ENCODE measurements at places on chromosomes 4 and X.

DNA sequence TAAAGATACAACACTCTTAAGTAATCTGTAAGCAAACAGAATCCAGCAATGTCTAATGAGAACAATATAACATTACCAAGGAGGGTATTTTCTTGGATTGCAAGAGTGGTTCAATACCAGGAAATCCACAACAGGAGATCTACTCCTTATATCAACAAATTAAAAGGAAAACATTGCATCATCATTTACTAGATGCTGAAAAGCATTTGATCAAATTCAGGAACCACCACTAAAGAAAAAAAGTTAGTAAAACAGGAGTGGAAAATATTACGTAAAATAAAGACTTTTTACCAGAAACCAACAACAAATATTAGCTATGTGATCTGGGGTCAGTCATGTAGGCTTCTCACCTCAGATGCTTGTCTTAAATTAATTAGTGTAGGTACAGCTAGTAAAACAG lies 66.8 kb upstream of the MAB21L2 start:
- no peak for DNase-seq

DNA sequence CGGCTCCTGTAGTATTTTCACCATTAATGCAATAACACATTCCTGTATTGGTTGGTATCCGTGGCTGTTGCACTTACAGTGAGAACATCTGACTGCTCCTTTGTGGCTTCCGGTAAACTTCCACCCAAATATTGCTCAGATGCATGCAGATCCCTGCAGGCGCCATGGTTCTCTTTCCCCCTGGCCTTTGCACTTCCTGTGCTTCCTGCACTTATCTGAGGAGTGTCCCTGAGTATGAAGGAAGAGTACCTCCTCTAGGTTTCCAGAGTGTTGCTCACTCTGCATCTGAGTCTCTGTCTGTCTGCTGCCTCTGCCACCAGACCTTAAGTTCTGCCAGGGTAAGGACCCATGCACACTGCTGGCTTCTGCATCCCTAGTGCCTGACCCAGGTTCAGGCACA lies 117.2 kb upstream of the SLC34A2 start:
- no peak for DNase-seq

GRCh38 chr4:2359591-2360395 lies 58.7 kb downstream of the ZFYVE28 start:
- DNase-seq: no peak

- DNase-seq: no peak
Observed at GRCh38 chrX:48927123-48927522, 8.3 kb upstream of the PIM2 start.

GRCh38 chr4:115121351-115122043 lies 8.1 kb upstream of the NDST4 start:
- DNase-seq: no peak

DNA sequence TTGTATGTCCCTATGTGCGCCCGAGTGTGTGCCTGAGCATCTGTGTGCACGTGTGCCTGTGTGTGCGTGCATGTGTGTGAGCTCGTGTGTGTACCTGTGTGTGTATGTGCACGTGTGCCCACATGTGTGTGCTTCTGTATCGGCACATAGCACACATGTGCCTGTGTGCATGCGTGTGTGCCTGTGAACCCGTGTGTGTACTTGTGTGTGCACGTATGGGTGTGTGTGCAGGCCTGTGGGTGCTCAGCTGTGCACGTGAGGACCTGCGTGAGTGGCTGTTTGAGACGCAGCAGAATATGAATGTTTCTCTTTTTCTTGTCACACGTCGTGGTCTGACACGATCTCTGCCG lies 4.3 kb downstream of the AKAP17A start:
- no peak for DNase-seq

GRCh38 chr4:109699553-109700225 lies 3.6 kb downstream of the CASP6 start:
- DNase-seq: no peak

DNA sequence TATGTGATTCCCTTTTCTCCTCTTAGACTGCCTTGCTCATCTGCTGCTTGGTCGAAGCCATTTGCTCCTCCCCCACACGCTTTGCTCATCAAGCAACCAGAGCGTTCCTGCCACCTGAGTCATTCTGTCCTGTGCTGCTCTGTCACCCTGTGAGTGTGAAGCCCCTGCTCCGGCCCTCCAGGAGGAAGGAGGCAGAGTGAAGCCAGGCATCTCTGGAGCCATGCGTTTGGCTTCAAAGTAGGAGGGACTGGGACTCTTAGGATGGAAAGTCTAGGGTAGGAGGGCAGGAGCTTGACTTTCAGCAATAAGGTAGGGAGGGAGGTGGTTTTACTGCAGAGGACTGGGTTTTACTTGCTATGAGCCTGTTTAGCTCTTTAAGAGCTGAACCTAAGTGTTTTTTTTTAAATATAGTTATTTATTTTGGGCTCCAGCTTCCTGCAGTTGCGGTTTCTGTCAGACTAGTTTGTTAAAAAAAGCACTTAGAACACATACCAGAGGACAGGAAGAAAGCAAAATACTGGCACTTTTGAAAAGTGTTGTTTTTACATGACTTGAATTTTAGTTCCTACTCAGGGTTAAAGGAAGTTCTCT lies 63.6 kb downstream of the SPINK2 start:
- no peak for DNase-seq

DNA sequence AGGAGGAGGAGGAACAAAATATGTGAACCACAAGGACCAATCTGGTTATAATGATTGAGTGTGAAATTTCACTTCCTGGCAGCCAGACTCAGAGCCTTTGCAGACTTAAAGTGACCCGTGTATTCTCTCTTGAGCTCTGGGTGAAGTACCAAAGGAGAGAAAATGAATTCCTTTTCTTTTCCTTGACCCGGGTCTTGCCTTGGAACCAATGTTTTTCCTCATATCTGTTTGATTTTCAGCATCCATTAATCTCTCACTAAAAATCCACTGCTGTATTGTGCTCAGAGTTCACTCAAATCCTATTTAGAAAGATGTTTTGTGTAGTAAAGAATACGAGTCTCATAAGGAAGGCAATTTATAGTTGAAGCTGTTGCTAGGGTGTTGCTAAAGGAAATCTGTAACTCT lies 78.3 kb upstream of the C1QTNF7 start:
- DNase-seq: no peak

DNA sequence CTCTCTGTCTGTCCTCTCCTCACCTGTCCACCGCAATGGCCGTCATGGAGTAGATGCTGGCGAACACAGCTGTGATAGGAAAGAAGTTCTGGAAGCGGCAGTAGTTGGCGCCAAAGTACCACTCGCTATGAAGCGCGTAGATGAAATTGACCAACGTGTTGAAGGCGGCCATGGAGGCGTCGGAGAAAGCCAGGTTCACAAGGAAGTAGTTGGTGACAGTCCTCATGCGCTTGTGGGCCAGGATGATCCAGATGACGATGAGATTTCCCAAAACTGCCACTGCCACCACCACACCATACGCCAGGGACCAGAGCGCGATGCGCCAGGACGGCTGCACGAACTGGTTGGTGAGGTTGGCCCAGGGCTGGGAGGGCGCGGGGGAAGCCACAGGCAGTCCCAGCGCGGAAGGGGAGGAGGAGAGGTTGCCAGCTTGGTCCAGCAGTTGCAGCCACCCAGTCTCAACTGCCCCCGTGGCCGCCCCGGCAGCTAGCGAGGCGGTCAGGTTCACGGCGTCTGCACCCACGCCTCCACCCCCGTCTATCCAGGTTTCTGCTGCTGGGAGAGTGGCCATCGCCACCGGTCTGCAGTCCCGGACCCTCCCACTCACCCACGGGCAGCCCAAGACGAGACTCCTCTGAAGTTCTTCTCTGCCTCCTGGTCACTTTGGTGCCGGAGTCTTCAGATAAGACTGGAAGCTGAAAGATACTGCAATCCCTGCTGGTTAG lies 518 bp downstream of the TACR3 start:
- DNase-seq: no peak

DNA sequence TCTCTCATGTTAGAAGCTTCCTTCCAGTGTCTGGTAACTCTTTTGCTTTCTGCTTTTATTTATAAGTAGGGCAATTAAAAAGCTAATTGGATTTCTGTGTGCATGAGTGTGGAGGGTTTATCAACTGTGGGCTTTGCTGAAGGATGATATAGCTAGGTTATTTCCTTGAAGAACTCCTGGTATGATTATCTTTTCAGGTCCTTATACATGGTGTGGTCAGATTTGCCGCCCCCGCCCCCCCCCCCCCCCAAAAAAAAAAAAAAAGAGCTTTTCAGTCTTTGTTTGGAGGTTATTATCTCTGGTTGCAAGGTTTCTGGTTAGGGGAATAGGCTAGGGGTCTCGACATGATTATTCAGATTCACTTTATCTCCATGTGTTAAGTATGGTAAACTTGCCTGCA lies 35.9 kb downstream of the MOB1B start:
- no peak for DNase-seq

GRCh38 chr4:37675587-37676290 lies 10.4 kb downstream of the RELL1 start:
- no peak for DNase-seq

GRCh38 chr4:13994016-13994415 lies 366.5 kb upstream of the BOD1L1 start:
- no peak for DNase-seq

DNA sequence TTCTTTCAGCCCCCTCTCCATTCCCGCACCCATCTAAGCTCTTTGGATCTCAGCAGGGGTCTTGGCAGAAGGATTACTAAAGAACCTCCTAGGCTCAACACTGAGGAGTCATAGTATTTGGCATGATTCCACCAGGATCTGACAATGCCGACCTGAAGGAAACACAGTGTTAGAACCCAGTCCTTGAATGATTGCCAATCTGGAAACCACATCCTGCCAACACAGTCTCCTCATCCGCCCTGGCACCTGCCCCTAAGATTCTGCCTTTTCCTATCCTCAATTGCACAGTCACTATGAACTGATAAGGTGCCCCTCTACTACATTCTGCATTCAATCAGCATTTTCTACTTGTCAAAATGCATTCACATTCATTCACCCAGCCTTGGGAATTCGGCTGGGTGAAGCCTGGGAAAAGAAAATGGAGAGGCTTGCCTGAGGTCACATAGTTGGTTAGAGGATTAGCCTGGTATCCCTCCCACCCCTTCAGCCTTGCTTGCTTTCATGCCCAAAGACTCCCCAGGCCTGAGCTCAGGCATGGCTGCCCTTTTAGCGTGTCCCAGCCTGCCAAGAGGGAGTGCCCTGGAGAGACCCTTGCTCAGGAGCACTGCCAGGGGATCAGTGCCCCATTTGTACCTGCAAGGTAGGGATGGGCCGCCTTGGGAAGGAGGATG lies 2.2 kb upstream of the CLDN2 start:
- peak; percentile 2 for DNase-seq

DNA sequence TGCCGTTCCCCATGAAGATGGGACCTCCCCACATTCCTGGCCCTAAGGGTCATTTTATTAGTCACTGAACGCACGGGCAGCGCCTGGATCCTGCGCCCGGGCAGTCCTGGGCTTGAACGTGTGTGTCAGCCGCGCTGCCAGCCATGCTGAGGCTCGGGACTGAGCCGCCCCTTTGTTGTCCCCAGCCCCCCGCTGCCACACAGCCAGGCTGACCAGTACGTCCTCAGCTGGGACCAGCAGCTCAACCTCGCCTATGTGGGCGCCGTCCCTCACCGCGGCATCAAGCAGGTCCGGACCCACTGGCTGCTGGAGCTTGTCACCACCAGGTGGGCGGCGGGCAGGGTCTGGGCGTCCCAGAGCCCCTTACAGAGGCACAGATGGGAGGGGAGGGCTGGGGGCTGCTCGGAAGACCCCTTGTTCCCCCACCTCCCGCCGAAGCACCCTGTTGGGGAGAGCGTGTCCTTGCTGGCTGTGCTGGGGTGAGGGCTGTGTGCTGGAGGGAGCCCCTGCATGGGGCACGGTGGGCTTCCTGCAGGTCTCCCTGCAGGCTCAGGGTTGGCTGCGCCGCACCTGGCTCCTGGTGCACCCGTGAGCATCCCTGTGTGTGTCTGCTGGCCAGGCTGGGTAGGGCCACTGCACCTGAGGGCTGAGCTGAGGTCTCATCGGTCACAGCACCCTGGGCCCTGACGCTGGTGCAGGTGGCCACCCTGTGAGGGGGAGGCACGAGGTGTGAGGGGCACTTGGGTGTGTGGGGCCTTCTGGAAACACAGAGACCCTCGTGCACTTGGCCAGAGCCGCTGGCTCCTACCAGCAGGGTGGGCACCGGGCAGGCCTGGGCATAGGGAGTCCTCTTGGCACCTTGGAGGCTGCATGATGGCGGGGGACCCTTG lies 1.0 kb downstream of the IDUA start:
- DNase-seq: no peak

- no peak for DNase-seq
Observed at GRCh38 chrX:34557733-34558132, 99.4 kb downstream of the TMEM47 start.

DNA sequence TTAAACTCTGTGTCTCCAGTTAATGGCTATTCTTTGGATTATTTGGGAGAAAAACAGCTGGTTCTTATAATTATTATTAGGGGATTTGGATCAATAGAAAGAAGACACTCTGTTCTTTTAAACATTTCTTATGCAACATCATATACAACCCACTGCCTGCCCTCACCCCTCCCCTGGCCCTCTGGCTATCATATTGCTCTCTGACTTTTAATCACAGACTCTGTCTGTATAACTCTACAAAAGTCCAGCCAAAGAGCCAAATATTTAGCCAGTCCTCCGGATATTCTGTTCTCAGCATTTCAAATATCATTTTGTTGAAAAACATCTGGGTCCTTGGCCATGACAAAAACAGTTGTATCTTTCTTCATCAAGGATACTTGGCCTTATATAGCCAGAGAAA lies 19.0 kb upstream of the PACRGL start:
- no peak for DNase-seq

DNA sequence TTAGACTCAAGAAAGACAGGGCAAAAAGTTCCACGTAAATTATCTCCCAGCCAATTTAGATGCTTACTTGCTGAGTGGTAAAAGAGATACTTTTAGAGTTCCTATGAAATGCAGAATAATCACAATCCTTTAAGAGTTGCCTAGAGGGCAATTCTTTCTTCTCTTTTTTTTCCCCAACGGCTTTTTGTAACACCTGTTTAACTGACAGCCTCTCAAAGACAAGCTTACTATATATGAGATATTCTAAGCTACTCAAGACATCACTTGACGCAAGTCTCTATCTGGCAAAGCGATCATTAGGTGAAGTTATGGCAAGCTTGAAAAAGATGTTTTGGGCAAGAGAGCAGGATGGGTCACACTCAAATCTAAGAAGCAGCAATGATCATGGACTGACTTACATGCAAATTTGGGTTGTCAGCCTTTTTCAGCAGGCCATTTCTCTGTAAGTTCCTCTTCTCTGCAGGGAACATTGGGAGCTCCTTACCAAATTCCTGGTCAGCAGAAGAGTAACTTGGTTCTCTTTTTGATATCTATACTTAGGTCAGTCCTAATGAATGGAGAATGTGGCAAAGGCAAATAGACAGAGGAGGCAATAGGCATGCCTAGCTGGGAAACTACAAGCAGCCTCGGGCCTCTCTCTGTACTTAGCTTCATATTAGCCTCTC lies 162.9 kb upstream of the FGF13 start:
- no peak for DNase-seq

DNA sequence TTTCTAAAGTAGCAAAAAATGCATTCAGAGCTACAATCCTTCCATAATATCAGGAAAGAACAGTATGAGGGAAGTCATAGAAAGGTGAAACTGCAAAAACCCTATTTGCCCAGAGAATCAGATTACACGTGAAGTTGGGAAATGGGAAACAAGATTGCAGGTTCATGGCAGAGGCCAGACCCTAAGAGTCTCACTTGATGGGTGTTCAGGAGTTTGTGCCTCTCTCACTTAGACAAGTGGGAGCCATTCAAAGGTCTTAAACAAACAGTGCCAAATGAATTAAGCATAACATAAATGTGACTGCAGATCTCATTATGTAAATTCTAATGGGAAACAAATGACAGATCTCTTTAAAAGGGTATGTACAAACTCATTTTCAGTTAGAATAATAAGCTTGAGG lies 91.6 kb downstream of the ARAP2 start:
- DNase-seq: no peak
